DMS79 treated with DMSO at 0.1 percent for 48 hours (cell line): ENCODE measurements at places on chromosomes 16 and 17.

DNA sequence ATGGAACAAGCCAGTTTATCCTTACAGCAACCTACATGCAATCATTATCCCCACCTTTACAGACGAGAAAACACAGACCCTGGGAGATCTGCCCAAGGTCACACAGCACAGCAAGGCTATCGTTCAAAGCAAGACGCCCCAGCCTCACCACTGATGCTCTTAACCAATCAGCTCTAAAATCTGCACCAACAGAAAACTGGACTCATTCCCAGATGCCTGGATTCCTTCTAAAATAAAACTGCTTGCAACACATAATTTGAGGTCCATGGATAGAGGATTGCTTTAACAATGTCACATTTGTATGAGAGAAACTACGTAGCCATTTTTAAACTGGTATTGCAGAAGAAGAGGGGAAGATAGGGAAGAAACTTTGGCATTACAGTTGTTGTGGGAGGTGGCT, 6.8 kb downstream of the COTL1 start:
- DNase-seq, result no peak

DNA sequence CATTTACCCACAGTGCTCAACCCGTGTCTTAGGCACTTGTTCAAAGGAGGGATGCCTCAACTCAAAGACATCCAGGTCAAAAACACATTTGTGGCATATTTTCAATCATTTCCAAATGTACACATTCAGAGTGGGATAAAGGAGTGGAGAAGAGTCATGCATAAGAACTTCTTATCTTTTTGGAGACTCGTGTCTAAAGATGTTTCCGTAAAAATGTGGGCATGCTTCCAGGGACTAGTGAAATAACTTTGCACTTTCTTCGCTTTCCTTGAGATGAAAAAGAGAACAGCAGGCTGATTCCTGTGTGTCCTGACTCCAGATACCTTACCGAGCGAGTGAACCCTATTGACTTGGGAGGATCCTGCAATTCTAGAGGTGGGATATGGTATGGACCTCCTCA, 256.6 kb upstream of the KCNJ16 start:
- no peak for DNase-seq

DNA sequence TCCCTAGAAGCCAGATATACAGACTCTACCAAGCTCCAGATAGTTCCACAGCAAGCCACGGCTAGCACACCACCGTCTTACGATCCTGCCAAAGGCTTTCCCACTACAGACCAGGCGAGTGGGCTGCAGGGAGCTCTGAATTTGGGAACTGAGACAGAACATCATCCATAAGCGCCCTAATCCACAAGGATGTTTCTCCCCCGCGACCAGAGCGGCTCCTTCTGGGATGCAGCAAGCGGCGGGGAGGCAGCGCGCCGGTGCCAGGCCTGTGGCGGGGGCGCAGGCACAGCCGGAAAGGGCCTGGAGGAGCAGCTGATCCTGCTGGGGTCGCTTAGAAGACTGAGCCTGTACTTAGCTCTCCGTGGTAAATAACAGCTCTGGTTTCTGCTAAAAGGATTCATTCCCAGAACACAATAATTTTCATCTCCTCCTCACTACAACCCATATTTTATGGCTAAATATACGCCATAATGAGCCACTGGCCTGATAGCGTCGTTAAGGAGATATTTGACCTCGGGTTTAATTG, 16.2 kb upstream of the FOXF1 start:
- DNase-seq, result no peak

- DNase-seq, result no peak
Observed at GRCh38 chr16:16008666-16009065, 59.2 kb downstream of the ABCC1 start.

GRCh38 chr17:29154516-29155226, 25.5 kb downstream of the MYO18A start:
- DNase-seq, result no peak

DNA sequence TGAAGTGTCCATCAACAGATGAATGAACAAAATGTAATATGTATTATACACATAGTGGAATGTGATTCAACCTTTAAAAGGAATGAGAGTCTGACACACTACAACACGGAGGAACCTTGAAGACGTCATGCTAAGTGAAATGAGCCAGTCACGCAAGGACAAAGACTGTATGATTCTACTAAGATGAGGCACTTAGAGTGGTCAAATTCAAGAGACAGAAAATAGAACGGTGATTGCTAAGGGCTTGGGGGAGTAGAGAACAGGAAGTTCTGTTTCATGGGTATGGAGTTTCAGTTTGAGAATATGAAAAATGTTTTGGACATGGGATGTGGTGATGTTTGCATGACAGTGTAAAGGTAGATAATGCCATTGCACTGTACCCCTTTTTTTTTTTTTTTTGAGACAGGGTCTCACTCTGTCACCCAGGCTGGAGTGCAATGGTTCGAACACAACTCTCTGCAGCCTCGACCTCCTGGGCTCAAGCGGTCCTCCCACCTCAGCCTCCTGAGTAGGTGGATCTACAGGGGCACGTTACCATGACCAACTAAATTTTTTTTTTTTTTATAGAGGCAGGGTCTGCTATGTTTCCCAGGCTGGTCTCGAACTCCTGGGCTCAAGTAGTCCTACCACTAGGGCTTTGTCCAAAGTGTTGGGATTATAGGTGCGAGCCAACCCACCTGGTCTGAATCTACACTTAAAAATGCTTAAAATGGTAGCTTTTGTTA, 2.9 kb upstream of the CCDC102A start:
- no peak for DNase-seq

DNA sequence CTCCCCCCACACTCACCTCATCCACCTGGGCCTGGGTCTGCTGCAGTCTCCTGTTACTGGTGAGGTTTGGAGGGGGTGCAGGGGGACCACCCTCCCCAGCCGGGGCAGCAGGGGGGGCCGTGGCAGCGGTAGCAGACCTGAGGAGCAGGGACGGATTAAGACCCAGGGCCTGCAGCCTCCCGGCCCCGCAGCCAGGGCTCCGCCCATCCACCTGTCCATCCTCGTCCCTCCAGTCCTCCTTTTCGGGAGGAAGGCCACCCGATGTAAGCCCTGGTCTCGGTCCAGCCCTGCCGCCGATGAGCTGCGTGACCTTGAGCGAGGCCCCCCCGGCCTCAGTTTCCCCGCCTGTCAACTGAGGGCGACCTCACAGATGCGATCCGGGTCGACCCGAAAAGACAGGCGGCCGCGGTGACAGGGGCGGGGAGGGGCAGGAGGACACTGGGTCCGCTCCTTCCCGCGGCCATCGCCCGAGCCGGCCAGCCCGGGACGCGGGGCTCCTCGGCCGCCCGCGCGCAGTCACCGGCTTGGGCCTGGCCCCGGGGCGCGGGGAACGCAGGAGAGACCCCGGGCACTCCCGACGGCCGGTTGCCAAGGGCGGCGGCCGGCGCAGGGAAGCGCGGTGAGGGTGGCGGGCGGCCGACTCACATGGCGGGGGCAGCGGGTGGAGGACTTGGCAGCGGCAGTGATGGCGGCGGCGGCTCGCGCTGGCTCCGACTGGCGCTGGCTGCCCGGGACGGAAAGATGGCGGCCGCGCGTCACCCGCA, at the start of gene VAMP2:
TSS of gene VAMP2 (minus strand) at position 716 of the 764 bp plus-strand sequence. CDS start at position 647, 69 bp downstream.
- peak; percentile 57 for DNase-seq

GRCh38 chr17:12007466-12007865, 10.2 kb upstream of the ZNF18 start:
- no peak for DNase-seq

GRCh38 chr16:53094013-53094630, 39.3 kb downstream of the CHD9 start:
- peak; percentile 16 for DNase-seq

DNA sequence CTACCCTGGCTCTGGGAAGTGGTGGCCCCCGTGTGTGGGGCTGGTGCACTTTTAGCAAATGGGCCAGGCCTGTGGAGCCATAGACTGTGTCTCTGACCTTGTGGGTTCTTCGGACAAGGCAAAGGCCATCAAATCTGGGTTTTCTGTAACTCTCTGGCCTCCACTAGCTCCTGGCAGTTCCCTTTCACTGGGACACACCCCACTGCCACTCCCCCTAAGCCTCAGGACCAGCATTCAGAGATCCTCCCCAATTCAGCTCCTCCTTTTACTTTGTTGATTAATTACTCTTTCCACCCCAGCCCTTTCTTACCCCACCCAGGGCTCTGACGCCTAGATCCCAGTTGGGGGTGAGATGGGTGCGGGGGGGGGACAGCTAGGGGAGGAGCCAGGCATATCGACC, 53.9 kb upstream of the IRX3 start:
- DNase-seq, result no peak

GRCh38 chr16:58194790-58195189, 3.1 kb downstream of the CSNK2A2 start:
- no peak for DNase-seq

GRCh38 chr17:76498876-76499251, 2.4 kb downstream of the RHBDF2 start:
- no peak for DNase-seq

DNA sequence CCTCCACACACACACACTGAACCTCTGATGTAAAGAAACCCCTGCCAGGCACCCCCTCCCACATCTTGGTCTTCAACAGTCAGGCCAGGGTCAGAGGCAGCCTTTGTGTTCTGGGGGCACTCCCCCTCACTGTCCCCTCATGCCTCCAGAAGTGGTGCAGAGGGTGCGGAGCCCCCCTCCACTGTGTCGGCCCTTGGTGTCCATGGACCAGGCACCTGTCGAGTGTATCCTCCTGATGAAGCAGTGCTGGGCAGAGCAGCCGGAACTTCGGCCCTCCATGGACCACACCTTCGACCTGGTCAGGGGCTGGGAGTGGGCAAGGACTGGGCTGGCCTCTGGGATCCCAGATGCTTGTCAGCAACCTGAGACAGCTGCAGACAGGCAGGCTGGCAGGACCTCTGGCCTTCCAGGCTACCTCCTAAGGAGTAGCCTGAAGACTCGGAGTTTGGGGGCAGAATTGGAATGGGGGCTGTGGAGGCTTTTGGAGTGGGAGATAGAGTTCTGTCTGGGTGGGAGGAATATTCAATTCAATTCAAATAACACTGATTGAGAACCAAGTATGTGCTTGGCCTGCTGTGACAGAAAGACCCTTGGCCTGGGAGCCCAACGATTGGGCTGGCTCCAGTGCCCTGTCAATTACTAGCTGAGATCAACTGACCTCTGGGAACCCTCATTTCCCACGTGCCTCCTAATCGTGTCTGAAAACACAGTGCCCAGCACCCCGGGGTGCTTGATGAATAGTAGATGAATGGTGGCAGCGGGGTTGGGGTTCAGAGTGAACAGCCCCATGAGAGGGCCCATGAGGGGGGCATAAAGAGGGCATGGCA, 11.5 kb downstream of the GUCY2D start:
- no peak for DNase-seq

DNA sequence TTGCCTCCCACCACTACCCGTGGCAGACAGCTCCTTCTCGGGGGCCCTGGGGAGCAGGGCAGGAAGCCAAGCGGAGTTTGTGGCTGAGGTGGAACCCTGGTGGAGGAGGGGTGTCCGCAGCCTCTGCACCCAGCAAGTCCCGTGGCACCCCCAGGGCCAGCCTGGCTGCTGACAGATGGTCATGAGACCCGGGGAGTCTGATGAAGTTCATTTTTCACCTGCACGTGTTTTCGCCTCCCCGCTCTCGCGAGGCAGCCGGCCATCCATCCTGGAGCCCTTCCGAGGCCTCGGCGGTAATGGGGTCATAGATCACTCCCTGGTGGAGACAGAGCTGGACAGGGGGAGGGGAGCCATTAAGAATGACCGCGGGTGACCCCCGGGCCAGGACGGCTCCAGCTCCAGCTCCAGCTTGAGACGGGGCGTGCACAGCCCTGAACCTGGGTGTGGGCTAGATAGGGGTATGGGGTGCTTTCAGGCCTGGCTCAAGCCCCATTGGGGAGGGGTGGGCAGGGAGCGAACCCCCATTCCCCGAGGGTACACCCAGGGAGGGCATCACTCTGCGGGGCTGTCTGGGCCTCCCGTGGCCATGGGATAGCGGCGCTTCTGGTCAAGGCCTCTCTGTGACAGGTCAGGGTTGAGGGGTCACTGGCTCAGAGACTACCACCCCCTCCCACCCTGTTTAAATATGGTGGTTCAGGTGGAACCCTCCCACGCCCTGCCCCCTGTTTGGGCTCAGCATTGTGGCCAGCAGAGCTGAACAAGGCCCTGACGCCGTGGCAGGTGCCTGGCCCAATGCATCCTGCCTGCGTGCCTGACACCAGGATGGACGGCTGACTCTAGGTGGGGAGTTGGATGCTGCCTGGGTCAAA, 227.4 kb upstream of the GSE1 start:
- no peak for DNase-seq

DNA sequence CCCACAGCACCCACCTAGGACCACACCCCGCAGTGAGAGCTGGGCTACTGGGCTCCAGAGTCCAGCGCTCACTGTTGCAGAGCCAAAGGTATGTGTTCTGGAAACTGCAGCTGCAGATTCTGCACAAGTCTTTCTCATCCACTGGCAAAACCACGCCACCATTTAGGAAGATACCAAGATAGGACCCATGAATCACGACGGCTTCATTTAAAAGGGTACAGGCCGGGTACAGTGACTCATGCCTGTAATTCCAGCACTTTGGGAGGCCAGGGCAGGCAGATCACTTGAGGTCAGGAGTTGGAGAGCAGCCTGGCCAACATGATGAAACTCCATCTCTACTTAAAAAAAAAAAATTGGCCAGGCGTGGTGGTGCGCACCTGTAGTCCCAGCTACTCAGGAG, 18.8 kb downstream of the FOXF1 start:
- DNase-seq, result no peak

- DNase-seq, result no peak
Observed at GRCh38 chr17:68569346-68569745, 31.8 kb downstream of the FAM20A start.

DNA sequence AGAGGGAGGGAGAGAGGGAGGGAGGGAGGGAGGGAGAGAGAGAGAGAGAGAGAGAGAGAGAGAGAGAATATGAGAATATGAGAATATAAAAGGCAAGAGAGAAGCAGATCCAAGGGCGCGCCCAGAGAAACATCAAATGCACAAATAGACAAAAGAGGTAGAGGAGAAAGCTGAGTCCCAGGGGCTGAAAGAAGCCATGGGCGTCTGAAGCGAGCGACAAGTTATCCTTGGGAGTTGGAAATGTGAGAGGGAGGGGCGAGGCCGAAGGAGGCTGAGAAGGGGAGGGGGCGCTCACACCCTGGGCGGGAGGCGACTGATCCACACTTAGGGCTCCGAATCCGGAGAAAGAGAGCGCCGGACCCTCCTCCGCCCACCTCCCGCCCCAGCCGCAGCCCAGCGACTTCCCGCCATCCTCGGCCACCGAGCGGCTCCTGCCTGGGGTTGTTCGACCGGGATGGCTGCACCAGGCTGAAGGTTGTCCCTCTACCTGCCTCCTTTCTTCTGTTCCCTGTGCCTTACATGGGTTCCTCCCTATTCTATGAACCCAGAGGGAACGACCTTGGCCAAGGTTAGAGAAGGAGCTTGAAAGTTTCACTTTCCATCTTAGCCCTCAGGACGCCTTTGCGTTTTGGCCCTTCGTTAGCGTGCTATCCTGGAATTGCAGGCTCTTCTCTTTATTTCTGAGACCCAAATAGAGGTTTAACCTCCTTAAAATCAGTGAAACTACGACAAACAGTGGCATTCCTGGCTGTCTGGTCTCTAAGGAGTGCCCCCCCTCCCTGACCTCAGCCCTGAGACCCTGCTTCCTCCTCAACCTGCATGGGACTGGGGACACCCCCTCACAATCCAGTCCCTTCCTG, 21.2 kb upstream of the HOXB9 start:
- peak; percentile 76 for DNase-seq

- DNase-seq, result no peak
Observed at GRCh38 chr17:44829523-44830358, at the start of gene GJC1. Gene GJC1 (minus strand): TSS chr17:44830287. CDS start chr17:44805817, 24,470 bp downstream.
